Stomach (tissue), 19 donors: ENCODE measurements at places on chromosomes 3 and 15. TPM values are rescaled to one million over a fixed set of nuclear protein-coding genes. Genes with fewer than 3 reads are reported as not detected.

The MED12L gene
- 0.10 TPM for polyA plus RNA-seq

The FBXL2 gene
- 1.1 TPM for polyA plus RNA-seq

The DPPA2 gene
- not detected for polyA plus RNA-seq

The CACNA2D3 gene
- 1.5 TPM for polyA plus RNA-seq

The TLR9 gene
- 0.18 TPM for polyA plus RNA-seq

The MAPK6 gene
- 13.3 TPM for polyA plus RNA-seq

The PIGBOS1 gene
- 21.2 TPM for polyA plus RNA-seq

The SNTN gene
- polyA plus RNA-seq = not detected

DNA sequence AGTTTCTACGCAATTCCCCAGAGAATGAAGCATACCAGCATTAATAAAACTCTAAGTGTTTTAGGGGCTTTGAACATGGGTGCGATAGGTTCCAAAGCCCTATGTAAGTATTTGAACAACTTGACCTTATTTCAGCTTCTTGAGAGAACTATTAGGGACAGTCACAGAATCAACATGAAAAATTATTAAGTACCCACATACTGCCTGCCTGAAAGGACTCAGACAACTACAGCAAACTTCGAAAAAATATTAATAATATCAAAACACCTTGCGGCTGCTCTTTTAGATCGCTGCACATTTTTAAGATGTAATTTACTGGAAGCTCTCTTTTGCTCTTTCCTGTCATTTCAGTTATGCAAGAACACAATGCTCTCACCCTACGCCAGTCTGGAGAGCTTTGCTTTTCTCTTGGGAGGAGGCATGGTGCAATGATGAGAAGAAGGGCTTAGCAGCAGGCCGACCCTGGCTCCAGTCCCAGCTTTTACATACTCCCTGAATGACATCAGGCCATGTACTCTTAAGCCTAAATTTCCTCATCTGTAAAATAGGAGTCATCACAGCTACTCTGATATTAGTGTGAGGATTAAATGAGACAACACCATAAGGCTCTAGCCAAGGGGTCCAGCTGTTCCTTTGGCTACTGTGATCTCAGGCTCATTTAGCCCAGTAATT lies 640.7 kb downstream of the FHIT start:
- peak; percentile 29 for DNase-seq

GRCh38 chr15:90711842-90712241 lies 5.3 kb upstream of the BLM start:
- DNase-seq = no peak

DNA sequence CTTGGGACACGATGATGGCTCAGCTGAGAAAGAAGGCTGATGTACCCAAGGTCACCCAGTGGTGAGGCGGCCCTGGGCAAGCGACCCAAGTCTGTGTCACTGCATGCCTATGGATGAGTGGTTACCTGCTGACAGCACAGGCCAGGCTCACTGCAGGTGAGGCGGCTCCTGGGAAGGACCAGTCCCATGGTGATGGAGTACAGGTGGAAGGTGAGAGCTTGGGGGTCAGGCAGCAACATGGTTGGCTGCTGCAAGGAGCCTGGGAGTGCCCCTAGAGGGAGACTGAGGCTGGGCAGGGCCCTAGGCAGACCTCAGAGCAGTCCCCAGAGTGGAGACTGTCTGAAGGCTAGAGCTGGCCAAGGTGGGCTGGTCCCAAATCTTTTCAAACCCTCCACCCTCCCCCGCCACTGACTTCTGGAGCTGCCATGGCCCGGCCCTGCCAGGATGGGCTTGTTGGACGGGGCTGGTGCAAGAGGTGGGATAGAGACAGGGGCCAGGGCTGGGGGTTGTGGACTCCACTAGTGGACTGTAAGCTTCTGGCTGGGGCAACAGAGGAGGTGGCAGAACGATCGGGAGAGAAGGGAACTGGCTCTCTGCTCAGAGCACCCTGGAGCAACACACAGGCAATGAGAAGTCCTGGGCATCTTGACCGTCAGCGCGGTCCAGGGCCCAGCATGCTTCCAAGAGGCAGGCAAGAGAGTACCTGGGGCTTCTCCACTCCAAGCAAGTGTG lies 72.5 kb upstream of the SLC6A11 start:
- DNase-seq = no peak

GRCh38 chr3:30140356-30141075 lies 465.9 kb upstream of the TGFBR2 start:
- DNase-seq = no peak

DNA sequence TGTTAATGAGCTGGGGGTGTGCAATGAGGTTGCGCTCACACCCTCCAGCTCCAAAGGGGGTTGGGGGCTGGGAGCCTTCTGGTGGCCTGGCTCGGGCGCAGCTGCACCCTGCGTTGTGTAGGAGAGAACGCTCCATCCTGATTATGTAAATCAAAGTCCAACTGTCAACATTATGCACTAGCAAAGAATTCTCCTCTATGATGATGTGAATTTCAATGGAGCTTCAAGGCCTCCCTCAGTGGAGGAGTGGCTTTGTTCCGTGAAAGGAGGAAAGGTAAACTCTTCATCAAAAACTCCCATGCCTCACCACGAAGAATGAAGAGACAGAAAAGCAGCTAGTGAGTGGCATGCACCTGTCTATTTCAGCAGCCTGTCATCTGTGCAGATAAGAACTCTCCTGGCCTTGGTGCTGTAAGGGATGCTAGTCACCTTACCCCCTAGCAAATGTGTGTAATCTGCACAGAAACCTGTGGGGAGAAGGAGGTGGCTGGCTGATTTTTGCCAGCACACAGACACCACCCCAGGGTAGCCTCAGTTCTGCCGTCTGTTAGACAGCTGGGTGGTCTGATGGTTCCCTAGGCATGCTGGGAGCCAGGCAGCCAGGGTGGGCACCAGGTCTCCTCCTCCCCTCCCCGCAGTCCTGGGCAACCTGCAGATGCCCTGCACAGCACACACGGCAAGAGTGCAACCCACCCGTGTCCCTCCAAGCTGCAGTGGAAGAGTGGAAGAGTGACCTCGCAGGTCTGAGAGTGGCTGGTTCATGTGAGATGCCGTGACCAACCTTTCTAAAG lies 47.0 kb upstream of the TRPM1 start:
- DNase-seq = peak; percentile 7

- no peak for DNase-seq
Observed at GRCh38 chr15:72302955-72303354, 17.0 kb downstream of the CELF6 start.

DNA sequence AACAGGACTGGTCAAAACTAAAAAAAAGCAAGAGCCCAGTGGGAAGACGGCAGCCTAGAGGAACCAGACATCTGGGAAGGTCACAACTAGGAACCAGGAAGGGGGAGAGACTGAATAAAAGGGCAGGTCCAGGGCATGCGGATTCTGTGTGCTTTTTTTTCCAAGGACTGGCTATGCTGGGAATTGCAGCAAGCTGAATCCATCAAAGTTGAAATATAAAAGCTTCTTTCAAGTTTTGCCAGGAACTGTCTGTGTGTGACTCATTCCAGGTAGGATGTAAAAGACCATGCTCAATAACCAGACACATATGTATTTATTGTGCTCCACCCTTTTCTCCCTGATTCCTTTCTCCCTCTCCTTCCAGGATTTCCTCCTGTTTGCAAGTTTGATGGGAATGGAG lies 47.9 kb upstream of the CCDC80 start:
- DNase-seq = peak; percentile 14

GRCh38 chr3:123723522-123724168 lies 138.8 kb upstream of the HACD2 start:
- peak; percentile 92 for DNase-seq

GRCh38 chr3:194811118-194811517 lies 125.4 kb downstream of the FAM43A start:
- no peak for DNase-seq

DNA sequence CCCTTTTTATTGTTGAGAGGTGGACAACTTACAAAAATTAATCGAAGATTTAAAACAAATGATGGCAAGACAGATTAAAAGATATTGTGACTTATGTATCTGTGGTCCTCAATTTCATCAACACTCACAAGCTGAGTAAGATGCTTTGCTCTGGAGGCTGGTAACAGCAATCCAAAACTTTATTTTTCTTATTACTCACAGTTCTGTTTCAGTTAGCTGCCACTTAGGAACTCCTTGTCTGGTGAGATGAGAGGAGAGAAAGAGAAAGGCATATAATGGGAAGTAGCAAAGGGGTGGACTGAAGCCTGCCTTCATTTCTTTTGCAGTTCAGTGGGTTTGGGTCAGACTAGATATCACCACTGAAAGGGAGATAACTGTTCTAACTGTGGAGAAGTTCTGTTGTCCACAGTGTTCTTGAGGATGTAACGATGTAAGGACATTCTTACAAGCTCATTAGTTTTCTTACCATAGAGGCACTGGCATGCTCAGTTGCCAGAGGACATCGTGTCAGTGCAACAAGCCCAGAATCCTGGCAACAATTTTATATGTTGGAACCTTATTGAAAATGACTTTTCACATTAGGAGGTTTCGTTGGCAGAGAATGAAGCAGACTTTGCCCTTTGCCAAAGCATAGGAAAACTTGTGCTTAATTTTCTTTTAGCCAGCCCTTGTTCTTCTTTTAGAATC lies 93.6 kb downstream of the PLCL2 start:
- DNase-seq = no peak

- DNase-seq = no peak
Observed at GRCh38 chr15:94225616-94226015, 5.7 kb upstream of the MCTP2 start.

GRCh38 chr3:111917300-111917699 lies 58.2 kb downstream of the PHLDB2 start:
- no peak for DNase-seq

DNA sequence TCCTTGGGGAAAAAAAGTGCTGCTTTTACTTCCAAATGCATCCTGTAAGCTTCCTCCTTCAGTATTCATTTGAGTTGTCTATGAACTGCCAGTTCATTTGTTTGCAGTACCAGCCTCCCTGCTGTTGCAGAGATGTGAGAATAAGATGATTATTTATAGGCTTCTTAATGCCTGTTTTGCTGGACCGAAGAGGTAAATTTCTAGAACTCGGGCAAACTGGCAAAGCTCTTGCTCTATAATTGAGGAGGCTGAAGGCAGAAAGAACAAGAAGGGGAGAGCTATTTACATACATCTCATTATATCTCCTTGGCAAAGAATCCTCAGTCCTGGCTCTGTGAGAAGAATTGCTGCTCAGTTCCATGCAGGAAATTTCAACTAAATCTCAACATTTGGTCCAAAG lies 790.4 kb downstream of the GRM7 start:
- no peak for DNase-seq

- DNase-seq = no peak
Observed at GRCh38 chr15:65204931-65205660, 6.2 kb downstream of the CILP start.

- DNase-seq = no peak
Observed at GRCh38 chr15:79721256-79721655, 175.6 kb downstream of the MTHFS start.

DNA sequence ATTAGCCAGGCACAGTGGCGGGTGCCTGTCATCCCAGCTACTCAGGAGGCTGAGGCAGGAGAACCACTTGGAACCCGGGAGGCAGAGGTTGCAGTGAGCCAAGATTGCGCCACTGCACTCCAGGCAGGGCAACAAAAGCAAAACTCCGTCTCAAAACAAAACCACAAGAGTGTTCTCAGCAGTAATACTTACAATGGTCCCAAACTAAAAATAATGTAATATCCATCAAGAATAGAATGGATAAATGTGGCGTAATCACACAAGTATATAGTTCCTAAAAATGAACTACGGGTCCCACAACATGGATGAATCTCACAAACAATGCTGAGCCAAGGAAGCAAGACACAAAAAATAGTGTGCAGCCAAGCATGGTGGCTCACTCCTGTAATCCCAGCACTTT lies 39.2 kb downstream of the STAG1 start:
- DNase-seq = no peak

DNA sequence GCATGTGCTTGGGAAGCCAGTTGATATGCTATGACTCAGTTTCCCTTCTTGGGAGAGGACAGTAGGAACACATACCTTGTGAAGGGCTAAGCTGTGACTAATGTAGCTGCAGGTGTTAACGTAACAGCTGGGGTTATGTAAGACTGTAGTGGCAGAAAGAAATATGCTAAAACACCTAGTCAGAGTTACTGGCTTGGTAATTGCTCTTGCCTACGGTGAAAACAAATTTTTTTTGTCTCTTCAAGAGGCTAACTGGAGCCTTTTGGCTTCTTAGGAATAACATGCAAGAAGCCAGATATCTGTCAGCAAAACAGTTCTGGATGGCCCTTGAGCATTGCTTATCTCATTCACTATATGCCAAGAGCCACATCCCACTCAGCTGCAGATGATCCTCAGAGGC lies 1.4 kb downstream of the MAPKBP1 start:
- DNase-seq = no peak

GRCh38 chr3:16801223-16801622 lies 83.5 kb upstream of the PLCL2 start:
- peak; percentile 35 for DNase-seq
